Stimulated activated CD4-positive, alpha-beta T cell treated with anti-CD3 and anti-CD28 coated beads, Interleukin-12 subunit alpha, Interleukin-12 subunit beta, amount 100 ng/mL, for 4 hours (primary cell): ENCODE measurements at places on chromosomes 6 and 20.

DNA sequence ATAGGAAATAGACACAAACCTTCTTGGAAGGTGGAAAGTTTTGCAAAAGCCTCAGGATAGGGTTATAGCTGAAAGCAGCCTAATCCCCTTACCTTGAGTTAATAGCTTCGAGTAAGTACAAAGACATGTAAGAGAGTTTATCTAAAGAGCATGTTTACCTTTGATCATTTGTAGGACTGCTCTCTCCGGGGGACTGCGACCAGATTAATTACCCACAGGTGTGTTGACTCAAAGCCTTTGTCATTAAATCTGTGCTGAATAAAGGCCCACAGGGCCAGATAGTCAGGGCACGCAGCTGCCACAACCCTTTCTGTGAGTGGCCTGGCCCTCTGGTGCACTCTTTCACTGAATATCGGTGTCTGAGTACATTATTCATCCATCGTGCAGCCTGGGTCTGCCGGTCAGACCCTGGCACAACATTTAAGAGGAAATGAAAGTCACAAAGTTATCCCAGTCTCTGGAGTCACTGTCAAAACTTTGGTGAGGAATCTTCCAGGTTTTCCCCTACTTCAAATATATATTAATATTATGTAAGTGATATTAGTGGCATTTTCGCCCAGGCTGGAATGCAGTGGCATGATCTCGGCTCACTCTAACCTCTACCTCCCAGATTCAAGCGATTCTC lies 5.4 kb upstream of the MICA start:
- DNase-seq = no peak

- DNase-seq = no peak
Observed at GRCh38 chr6:33983721-33984465, 162.0 kb downstream of the GRM4 start.

DNA sequence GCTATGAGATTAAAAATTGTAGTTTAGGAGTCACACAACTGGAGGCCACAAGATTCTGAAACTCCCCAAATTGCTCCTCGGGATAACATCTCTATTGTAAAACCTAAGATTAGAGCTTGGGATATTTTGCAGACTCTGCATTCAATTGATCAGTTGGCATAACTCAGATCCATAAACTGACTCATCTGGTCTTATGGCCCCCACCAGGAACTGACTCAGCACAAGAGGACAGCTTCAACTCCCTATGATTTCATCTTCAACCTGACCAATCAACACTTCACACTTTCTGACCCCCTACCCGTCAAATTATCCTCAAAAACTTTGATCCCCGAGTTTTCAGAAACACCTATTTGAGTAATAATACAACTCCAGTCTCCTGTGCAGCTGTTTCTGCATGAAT lies 257.3 kb downstream of the HAO1 start:
- no peak for DNase-seq

GRCh38 chr6:3489961-3490624 lies 33.2 kb upstream of the SLC22A23 start:
- DNase-seq = no peak

- DNase-seq = no peak
Observed at GRCh38 chr6:121858986-121859385, 423.5 kb downstream of the GJA1 start.

GRCh38 chr6:109760208-109760607 lies 69.1 kb downstream of the FIG4 start:
- no peak for DNase-seq

- no peak for DNase-seq
Observed at GRCh38 chr6:63816982-63817436, 181.4 kb downstream of the PHF3 start.

GRCh38 chr6:138527411-138528088 lies 28.3 kb upstream of the NHSL1 start:
- no peak for DNase-seq
